ENCODE measurements at places on chromosomes 4 and X.
A peak's percentile ranks its signal among the peaks of the same experiment; 100 is the strongest.

DNA sequence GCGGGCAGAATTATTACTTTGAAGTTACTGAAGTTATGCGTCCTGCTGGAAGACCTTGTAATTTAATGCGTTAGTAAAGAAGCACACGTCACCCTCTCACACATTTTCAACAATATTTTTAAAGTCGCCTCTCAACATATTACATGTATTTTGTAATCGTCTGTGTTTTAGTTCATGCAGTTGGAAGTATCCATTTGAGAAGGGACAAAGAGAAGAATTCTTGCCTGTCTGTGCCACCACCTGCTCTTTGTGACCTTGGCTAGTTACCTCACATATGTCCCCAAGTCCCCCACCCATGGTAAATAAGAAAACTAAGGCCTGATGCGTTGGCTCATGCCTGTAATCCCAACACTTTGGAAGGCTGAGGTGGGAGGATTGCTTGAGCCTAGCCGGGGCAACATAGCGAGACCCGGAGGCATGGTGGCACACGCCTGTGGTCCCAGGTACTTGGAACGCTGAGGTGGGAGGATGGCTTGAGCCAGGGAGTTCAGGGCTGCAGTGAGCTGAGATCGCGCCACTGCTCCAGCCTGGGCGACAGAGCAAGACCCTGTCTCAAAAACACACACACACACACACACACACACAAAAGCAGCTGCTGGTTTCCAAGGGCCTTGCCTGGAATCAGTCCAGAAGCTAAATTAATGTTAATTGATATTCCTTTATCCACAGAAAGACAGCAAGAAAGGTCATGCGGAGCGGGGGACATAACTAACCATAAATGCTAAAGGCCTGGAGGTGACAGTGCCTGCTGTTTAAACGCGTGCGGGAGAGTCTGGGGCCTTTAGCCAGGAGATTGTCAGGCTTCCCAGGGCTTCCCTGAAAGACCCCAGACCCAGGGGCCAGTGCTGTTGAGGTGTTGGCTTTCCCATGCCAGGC lies 811 bp downstream of the TMEM187 start:
- no peak for DNase-seq

DNA sequence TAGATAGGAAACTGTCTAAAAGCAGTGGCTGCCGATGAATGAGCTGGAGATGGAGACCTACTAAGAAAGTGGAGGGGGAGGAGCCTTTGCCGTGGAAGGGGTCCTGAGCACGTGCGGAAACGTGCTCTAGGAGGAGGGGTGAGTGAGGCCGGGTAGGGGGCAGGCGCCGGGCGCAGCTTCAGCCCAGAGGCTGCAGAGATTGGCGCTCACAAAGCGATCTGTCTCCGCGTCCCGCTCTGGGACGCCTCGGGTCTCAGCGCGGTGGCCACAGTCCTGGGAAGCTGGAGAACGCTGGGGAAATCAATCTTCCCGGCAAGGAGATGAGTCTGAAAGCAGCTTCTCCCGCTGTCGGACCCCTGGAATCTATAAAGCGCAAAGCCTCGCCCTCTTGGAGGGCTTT lies 444 bp upstream of the ARHGAP6 start:
- DNase-seq: no peak

GRCh38 chrX:136193771-136194170 lies 46.4 kb downstream of the FHL1 start:
- no peak for DNase-seq

DNA sequence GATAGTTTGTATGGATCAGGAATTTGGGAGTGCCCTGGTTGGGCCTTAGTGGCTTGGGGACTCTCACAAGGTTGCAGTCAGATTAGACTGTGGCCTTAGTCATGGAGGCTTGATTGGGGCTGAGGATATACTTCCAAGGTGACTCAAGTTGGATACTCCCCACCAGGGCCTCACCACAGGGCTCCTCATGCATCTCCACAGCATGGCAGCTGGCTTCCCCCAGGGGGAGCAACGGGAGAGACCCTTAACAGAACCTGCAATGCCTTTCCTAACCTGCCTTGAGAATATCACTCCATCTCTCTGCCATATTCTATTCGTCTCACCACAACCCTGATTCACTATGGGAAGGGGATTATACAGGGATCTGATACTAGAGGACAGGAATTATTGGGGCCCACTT lies 161.9 kb downstream of the RELL1 start:
- DNase-seq: no peak

GRCh38 chrX:68894513-68895340 lies 65.9 kb downstream of the EFNB1 start:
- DNase-seq: peak; percentile 76

- no peak for DNase-seq
Measured at GRCh38 chr4:76989391-76990061, 40.0 kb downstream of the SEPTIN11 start.

DNA sequence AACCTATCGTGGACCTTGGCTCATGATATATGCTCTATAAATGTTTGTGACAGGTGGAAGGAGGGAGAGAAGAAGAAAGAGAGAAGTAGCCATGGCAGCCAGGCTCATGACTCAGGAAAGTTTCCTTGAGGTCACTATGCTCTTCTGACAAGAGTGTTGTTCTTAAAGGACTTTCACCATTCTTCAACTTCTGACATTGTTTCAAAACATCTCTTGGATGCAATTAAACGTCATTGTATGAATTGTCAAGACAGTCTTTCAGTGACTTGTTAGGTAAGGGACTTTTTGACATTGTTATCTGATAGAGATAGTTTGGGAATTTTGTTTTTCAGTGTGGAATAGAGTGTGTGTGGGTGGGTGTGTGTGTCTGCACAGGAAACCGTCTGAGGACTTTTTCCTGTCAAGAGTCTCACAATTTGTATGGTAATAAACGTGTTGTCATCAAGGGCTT lies 617.0 kb downstream of the MID1IP1 start:
- no peak for DNase-seq

- no peak for DNase-seq
Measured at GRCh38 chr4:144501231-144501780, 144.7 kb upstream of the HHIP start.

DNA sequence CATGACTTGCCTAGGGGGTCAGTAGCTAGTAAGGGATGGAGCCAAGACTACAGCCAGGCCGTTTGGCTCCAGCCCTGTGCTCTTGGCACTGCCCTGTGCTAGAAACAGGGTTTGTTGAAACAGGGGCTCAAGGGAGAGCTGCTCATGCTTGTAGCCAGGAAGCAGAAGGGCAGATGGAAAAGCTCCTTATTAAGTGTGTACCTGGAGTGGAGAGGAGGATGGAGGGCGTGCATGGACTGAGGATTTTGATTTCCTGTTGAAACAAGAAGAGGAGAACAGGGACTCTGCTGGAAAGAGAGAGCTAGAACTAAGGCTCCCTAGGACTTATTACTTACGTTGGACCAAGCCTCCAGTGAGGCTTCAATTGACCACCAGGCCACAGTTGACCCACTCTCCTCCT lies 363.0 kb downstream of the MID1IP1 start:
- no peak for DNase-seq

- DNase-seq: no peak
Measured at GRCh38 chr4:16106956-16107355, 23.1 kb upstream of the PROM1 start.

GRCh38 chr4:37650481-37650880 lies 35.7 kb downstream of the RELL1 start:
- DNase-seq: no peak

DNA sequence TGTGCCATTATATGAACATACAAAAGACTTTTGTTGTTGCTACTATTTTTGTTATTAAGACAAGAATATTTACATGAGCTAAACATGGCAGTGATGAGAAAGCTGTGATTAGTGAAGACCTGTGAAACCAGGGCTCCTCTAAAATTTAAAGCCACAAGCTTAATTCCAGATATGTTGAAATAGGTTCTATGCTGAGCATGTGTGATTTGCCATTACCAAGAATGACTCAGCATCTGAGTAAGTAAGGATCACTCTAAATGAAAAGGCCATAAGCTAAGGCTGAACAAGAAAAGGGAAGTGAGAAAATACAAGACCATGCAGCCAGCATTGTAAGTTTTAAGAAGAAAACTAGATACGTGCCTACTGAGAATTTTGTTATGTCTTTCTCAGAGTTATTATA lies 75.9 kb upstream of the CAMK2D start:
- DNase-seq: no peak

DNA sequence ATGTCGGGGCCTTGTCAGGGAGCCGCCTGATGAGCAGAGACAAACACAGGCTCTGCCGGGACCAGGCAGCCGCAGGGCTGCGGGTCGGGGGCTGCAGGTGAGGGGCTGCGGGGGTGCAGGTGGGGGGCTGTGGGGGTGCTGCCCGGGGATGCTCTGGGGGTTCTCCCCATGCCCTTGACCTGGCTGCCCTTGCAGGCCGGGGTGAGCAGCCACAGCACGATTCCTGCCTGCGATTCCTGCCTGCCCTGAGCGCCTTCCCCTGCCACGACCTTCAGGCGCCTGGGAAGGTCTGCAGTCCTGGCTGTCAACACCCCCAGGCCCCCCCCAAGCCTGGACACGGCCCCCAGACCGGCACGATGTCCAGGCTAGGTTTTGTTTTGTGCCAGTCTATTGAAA lies 106.3 kb downstream of the FAM53A start:
- DNase-seq: no peak

- DNase-seq: no peak
Measured at GRCh38 chrX:2848871-2849301, 20.2 kb downstream of the GYG2 start.

DNA sequence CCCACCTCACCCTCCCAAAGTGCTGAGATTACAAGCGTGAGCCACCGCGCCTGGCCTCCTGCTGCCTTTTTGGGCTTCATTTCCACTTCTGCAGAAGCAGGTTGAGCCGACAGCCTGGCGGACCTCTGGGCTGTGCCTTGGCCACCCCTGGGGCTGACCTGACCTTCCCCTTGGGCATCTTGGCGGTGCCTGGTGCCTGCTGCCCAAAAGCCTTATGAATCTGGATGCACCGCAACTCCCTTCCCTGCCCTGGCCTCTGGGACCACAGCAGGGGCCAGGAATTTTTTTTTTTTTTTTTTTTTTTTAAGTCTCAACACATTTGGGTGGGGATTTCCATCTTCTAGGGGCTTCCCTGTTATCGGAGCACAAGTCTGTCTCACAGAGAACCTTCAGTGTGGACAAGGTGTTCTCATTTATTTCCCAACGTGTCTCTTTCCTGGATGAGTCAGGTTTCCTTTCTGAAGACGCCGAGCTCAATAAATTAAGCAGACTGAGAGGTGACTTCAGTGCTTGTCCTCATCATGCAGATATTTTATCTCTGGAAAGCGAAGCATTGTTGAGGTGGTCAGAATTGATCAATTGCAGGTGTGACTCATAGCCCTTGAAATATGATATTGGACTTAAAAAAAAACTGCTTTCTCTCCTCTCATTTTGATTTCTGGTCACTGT lies 79.7 kb downstream of the SHROOM2 start:
- no peak for DNase-seq

DNA sequence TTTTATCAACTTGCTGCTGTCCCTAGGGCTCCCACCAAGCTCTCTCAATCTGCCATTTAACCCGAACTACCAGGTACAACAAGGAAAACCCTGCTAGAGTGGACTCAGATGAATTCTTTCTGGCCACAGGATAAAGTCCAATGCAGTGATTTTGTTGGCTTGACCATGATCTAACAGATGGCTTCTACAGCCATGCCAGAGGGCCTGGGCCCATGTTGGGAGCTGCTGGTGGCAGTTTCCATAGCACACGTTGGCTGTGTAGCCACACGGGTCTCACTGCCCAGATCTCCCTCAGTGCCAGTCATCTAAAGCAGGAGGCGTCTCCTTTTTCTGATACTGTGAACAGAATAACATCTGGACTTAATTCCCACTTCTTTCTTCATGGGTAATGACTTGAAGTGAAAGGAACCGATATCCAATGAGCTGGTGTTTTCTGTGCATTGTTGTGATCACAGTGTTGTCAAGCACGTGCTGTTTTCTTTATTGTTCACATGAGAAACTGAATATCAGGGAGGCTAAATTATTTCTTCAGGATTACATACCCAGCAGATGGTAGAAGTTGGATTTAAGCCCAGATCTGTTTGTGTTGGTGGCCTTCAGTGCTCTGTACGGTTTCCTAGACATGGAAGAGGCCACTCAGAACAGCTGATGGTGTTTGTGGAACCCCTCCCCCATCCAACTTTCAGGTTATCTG lies 85.2 kb upstream of the CLCN4 start:
- no peak for DNase-seq

All from upper lobe of right lung (tissue), 1 donor.